Substantia nigra (tissue), 51 donors: ENCODE measurements at places on chromosomes 1 and 21.

GRCh38 chr1:162297208-162297607, 79.4 kb downstream of the SPATA46 start:
- DNase-seq = no peak

GRCh38 chr1:215226757-215227156, 144.2 kb downstream of the KCNK2 start:
- no peak for DNase-seq

GRCh38 chr1:212500983-212501382, 68.3 kb downstream of the NENF start:
- DNase-seq = no peak

GRCh38 chr1:43770111-43770510, 62.8 kb downstream of the ST3GAL3 start:
- DNase-seq = no peak

GRCh38 chr1:32897082-32898049, 3.8 kb downstream of the TMEM54 start:
- DNase-seq = no peak

DNA sequence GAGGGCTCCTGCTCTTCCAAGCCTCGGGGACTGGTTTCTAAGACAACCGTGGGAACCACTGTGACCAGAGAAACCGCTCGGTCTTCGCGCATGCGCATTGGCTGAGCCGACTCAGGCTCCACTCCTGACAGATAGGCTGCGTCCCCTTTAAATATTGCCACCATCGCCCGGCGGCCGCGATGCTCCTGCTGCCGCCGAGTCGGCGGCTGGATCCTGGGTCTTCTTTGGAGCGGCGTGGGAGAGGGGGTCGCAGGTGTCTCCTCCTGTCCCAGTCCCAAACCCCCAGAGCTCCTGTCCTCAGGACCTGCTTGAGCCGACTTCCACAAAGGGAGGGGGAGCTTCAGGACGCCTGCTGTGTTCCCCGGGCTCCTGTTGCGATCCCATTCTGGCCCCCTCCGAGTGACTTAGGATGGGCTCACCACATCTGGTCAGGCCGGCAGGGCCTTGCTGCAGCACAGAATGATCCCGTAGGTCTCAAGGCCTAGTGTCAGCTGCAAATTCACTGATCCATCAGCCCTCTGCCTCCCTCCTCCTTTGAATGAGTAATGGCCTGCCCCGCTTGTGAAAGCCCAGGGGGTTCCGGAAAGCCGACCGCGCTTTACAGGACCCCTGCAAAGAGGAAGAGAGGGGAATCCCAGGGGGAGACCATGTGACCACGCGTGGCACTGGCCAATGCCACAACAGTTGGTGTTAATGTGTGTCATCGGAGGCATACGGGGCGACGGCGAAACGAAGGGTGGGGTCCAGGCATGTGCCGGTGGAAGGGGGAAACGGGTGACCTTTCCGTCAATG, 683.2 kb upstream of the TPTE start:
- DNase-seq = no peak

- DNase-seq = no peak
These were observed 273.8 kb upstream of the USP25 start for GRCh38 chr21:15455819-15456462.

DNA sequence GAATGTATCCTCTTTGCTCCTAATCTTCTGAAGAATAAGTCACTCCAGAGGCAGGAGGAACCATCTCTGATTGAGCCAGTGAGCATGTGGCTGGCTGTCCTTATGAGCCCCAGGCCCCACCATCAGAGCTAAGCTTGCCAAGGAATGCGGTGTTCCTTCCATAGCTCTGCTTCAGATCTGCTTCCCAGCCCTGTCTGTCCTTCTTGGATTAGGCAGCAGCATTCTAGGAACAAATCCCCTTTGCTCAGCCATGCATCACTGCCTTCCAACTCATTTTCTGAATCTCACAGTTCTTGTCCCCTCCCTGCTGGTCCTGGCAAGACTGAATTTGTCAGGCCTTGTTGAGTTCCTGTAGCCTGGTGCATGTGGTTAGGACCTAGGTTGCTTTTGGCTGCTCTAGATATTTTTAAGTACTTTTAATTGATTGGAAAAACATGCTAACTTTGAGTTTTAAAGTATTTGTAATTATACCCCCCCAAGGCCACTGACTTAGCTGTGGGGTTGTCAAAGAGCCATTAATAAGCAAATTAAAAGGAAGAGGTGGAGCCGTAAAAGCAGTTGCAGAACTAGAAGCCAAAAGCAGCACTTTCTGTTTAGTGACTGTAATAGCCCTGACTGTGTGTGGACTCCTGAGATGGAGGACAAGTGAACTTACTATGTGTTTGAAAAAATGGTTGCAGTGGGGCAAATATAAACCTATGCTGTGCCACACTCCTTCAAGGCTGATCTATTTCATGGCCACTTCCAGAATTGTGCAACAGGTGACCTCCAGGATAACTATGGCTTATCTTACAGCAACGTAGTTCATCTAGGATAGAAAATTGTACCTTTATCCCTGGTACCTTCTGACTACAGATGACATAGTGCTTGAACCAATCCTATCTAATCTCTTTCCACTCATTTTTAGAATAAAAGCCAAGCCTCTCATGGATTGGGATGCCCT, 61.3 kb upstream of the BACH1 start:
- DNase-seq = no peak

DNA sequence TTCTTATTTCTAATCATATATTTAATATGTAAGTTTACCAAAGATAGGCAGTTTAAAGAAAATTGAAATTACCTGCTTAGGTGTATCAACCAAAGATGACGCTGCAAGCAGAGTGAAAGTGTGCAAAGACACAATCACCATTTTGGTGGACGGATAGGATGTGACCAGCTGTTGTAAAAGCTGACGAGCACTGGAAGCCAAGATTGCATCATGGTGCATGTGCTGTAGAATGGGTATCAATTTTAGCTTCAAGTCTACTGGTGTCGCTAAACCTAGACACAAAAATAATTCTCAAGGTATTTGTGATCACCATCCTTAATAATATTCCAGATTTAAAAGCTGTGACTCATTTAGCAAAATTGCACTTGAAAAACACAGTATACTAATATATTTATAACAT, 28.2 kb downstream of the INTS7 start:
- DNase-seq = no peak

DNA sequence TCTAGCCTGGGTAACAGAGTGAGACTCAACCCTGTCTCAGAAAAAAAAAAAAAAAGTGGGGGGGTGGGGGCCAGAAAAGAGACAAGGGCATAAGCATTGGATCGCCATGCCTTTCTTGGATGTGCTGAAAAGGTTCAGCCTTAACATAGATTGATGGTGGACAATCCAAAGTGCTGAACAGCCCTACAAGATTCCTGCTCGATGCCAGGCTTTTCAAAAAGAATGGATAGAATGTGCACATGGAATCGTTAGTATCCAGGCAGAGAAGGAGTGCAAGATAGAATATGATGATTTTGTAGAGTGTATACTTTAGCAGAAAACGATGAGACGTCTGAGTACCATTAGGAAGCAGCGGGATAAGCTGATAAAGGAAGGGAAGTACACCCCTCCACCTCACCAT, 10.9 kb upstream of the COA7 start:
- DNase-seq = no peak

- no peak for DNase-seq
These were observed 667 bp downstream of the TMEM50B start for GRCh38 chr21:33478935-33479678.

- no peak for DNase-seq
These were observed 48.1 kb downstream of the TENT5C start for GRCh38 chr1:117653732-117654492.

DNA sequence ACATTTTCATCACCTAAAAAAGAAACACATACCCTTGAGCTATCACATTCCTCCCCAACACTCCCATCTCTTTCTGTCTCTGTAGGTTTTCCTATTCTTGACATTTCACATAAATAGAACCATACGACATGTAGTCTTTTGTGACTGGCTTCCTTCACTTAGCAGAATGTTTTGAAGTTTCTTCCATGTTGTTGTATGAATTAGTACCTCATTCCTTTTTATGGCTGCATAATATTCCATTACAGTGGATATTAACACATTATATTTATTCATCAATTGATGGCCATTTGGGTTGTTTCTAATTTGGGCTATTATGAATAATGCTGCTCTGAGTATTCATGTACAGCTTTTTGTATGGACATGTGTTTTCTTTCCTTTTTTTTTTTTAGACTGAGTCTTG, 11.8 kb downstream of the WDTC1 start:
- no peak for DNase-seq

GRCh38 chr1:31214316-31215064, 25.2 kb downstream of the NKAIN1 start:
- no peak for DNase-seq

GRCh38 chr1:34406833-34407539, 230.3 kb downstream of the C1orf94 start:
- DNase-seq = no peak

DNA sequence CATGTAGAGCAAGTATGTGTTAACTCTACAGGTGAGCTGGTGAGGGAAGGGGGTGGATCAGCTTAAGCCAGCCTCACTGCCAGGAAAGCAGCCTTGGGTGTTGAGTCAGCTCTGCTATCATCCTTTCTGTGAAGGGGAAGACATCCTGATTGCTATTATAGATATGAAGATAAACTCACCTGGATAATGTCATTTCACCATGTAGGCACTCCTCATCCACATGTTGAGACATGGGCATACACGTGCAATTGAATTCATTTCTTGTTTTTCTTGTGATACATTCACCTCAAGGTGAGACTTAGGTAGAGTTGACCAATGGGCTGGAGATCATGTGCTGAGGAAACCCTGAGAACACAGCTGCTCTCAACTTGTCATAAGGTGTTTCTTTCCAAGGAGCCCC, 136.9 kb downstream of the CACNA1E start:
- no peak for DNase-seq

DNA sequence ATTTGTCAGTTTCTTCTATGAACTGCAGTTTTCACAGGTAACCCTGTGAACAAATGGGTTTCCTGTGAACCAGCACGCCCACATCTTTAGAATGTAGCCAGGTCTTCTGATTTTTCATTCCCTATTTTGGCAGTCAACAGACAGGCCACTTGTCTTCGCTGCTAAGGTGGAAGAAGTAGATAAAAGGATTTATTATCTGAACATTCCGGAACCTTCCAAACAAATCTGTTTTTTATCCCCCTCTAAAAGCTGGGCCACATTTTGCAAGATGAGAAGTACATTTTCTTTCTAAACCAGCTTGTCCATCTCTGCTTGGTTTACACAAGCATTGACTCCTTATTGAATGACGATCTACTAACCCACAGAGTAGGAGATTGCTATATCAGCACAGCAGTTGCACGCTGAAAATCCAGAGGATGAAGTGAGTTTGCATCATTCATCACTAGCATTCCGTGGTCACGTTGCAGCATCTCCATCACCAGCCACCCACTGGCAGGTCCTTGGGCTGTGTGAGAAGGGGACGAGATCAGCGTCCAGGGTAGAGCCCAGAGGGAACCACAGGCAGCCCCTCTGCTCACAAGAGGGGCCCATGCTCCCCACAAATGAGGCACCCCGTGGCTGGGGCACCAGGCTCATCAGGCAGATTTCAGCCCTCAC, 83.5 kb downstream of the TOMM20 start:
- no peak for DNase-seq

DNA sequence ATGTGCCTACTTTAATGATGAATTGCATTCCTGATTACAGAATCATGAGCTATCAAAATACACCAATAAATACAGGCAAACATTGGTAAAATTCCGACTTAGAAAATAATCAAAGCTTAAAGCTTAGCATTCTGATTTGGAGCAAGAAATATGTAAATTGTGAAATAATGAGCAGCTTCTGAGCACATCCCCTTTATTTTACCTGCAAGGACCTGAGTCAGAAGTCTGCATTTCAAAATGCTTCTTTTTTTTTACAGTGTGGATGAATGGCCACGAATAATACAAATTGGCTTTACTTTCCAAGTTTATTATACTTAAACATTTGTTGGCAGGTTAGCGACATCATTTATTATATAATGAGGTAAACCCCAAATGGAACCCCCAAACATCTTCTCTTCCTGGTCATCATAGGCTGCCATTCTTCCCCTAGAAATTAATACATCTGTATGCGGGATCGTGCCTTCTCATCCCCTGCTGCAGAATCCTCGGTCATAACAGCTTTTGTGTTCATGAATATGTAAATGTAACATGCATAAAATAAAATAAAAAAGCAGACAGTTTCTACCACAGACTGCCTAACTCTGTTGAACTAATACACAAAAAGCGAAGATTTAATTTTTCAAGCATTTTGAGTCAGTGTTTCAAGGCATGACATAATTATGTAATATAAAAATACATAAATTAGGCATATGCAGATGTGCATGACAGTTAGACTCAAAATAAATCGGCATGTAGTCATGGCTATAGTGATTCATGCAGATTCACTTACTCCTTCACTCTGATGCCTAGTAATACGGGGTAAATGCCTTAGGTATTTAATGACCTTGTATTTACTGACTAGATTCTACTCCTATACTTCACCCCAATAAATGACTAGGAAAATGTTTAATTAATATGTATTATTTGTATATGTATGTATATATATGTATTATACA, 339.7 kb downstream of the USP25 start:
- DNase-seq = no peak

DNA sequence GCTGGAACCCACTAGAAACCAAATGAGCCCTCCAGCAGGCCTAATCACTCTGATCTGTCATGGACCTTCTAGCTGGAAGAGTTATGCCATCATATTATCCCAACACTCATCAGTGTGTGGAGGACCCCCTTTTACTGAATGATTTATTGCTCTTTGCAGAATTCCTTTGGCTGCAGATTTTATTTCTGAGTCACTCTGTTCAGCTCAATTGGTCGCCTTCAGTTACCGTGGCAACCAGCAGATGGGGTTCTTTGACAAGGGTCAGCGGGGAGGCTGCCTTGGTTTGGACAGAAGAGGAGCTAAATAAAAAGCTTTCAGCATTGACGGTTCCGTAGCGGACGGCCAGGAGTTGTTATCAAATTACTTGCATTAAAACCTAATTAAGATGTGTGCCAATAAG, 220.1 kb downstream of the SDCCAG8 start:
- no peak for DNase-seq

DNA sequence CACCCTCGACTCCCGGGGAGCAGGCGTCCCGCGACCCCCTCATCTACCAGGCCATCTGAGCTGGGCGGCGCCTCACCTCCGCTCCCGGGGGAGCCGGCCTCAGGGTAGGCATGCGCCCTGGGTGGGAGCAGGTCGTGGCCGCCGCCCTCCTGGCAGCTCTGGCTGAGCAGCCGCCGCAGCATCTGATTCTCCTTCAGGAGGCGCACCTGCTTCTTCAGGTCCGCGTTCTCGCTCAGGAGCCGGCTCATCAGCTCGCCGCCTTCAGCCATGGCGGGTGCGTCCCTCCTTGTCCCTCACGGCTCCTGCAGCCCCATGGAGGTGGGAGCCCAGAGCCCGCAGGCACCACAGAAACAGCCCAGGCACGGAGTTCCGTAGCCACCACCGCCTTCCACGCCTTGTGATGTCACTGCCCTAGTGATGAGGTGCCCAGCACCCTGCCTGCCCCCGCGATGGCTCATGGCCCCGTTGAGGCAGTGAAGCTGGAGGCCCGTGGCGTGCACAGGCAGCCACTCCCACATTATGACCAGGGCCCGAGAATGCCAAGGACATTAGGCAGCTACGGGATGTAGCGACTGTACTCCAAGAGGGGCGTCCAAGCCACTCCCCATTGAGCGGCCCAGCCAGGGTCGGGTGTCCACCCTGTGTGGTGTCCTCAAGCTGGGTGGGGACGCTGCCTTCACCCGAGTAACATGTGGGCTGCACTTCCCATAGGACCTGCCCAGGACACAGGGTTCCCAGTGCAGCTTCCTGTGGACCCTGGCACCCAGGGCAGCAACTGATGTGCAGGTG, 1.5 kb downstream of the SPATC1L start:
- no peak for DNase-seq

- DNase-seq = no peak
These were observed 11.6 kb upstream of the BARHL2 start for GRCh38 chr1:90728502-90729287.
